Activated B cell treated with CpG ODN at 0.5 μM for 24 hours (primary cell): ENCODE measurements at places on chromosomes 12 and 14. TPM values are rescaled to one million over a fixed set of nuclear protein-coding genes. Genes with fewer than 3 reads are reported as not detected.

The PLEKHG7 gene
- 3.4 and 4.1 TPM in 2 replicates for total RNA-seq

The LTBP2 gene
- 0.07 and 0.11 TPM in 2 replicates for total RNA-seq

DNA sequence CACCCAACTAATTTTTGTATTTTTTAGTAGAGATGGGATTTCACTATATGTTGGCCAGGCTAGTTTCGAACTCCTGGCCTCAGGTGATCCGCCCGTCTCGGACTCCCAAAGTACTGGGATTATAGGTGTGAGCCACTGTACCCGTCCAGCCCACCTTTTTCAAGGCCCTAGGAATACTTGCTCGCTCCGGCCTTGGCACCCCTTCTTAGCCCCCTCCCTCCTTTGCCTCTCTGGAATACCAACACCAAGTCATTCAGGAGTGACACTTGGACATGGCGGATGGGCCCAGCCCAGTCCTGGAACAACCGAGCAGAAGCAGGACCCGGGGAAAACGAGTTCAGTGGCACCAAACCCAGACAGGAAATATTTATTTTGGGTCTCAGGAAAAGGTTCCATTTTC, 29.1 kb downstream of the PLEKHG3 start:
- DNase-seq: no peak

DNA sequence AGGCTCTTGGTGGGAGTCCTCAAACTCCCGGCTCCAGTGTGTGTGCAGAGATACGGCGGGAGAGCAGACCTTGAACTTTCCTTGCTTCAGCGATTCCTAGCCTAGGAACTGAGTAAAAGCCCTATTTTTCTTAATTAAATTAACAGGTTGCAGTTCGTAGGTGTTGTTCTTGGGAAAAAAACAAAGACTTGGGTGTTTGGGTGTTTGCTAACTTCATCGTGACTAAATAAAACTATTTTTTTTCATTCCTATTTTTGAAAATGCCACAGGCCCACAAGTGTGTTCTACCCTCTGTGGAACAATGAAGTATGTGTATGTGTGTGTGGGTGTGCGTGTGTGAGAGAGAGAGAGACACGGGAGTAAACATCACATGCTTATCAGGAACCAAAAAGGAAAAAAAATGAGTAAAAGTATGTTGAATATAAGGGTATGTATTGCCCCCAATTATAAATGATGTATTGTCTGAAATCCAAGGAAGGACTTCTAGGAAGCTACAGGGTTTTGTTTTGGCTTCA, 651 bp downstream of the TMEM117 start:
- no peak for DNase-seq

The KLRK1 gene
- 0.56 and 0.98 TPM in 2 replicates for total RNA-seq
